ENCODE measurements at places on chromosomes 12 and 14.

DNA sequence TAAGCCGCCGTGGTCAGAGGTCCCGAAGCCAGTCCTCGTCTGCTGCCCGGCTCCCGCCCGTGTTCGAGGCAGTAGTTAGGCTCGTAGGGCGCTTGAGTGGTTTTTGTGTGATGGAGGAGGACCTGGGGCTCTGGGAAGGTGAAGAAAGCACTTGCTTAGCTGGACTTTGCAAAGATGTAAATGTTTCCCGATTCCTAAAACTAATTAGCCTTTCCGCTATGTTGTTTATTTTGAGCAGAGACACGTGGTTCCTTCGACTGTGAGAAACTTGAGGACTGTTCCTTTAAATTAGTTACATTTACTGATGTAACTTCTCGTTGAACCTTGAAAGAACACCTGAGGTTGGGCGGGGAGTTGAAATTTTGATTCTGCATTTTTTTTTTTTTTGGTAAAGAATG is 33.9 kb downstream of the MIA2 start:
- DNase-seq, result no peak

DNA sequence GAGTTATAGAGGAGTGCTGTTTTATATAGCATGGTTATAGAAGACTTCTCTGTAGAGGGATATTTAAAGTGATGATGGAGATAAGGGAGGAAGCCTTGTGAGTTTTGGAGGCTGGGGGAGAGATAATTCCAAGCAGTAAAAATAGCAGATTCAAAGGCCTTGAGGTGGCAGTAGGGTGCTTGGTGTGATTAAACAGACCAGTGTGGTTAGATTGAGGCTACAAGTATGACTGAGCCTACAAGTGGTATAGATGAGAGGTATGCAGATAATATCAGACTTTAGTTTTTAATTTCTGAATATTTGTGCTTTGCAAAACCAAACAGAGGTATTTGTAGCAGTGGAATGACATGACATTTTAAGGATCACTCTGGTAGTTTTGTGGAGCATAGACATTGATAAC is 20.3 kb downstream of the FANCM start:
- no peak for DNase-seq

GRCh38 chr14:51620056-51620455 is 31.7 kb upstream of the FRMD6 start:
- DNase-seq, result no peak

- no peak for DNase-seq
Observed at GRCh38 chr12:116629480-116629879, 70.3 kb downstream of the MAP1LC3B2 start.
